ENCODE measurements at places on chromosomes 6 and 20. TPM values are rescaled to one million over a fixed set of nuclear protein-coding genes. Genes with fewer than 3 reads are reported as not detected.

DNA sequence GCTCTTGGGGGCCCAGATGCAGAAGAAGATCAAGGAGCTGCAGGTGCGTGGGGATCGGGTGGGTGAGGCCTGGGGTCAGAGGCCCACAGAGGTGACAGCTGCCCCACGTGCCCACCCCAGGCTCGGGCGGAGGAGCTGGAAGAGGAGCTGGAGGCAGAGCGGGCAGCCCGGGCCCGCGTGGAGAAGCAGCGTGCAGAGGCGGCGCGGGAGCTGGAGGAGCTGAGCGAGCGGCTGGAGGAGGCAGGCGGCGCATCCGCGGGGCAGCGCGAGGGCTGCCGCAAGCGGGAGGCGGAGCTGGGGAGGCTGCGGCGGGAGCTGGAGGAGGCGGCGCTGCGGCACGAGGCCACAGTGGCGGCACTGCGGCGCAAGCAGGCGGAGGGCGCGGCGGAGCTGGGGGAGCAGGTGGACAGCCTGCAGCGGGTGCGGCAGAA lies 41.5 kb downstream of the MYH7B start:
- no peak for DNase-seq

DNA sequence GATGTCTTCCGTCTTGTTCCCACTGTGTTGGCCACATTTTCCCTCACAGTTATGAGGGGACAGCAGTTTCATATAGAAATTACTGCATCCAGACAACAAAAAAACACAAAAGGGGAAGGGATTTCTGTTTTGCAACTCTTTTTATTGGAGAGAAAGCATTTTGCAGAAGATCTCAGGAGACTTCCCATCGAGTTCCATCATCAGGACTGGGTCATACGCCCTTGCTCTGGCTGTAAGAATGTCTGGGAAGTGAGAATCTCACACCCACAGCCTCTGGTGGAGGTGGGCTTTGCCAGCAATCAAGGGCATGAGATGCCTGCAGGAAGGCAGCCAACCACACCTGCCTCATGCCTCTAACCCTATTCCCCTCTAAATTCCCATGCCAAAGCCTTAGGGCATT lies 5.8 kb upstream of the IGF2R start:
- no peak for DNase-seq

DNA sequence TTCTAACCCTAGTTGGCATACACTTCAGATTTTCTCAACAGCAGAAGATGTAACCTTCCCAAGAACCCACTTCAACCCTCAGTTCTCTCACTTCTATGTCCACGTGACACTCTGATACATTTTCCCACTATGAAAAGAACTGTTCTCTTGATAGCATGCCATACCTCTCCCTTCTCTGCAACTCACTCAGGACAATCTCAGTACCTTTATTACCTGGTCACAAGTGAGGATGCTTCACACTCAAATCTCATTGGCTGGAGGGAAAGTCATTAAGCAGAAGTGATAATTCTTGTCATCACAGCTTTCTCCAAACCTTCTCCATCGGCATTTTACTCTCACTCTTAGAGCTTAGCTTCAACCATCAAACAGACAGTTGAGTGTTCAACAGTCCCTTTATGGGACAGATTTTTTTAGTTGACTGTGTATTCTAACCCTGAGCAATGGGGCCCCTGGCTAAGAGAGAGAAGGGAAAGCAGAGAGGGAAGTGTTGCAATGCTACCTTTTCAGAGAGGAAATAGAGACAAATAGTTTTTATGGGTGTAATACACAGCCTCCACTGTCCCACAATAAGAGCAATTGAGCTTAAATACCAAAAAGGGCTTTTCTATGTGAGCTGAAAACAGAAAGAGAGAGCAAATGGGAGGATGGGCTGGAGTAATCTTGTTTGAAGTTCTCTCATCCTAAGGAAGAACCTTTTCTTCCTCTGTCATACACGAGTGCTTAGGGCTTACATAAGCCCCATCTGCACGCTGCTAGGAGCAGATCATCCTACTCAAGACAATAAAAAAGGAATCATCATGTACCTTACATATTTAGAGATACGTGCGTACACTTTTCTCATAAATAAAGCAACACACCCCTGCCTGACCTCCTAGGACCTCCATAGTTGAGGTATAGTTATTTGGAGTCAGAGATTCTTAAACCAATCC lies 16.0 kb downstream of the HLA-DPA1 start:
- DNase-seq: no peak

Gene PLCB4
- total RNA-seq: 15.0 TPM

DNA sequence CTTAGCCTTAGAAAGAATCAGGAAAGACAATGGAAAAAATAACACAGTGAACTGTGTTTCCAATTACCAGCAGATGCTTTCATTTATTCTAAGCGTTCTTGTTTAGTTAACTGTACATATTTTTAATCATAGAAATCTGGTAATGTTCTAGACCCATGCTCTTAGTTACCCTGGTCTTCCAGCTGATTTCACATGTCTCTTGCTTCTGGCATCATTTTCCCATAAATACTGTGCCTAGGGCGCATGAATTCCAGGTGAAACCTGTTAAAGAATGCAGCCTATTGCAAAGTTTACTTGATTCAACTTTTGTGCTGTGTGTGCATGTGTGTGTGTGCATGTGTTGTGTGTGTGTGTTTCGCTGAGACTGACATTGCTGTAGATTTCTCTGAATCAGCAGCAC lies 178.6 kb downstream of the PDE7B start:
- no peak for DNase-seq

DNA sequence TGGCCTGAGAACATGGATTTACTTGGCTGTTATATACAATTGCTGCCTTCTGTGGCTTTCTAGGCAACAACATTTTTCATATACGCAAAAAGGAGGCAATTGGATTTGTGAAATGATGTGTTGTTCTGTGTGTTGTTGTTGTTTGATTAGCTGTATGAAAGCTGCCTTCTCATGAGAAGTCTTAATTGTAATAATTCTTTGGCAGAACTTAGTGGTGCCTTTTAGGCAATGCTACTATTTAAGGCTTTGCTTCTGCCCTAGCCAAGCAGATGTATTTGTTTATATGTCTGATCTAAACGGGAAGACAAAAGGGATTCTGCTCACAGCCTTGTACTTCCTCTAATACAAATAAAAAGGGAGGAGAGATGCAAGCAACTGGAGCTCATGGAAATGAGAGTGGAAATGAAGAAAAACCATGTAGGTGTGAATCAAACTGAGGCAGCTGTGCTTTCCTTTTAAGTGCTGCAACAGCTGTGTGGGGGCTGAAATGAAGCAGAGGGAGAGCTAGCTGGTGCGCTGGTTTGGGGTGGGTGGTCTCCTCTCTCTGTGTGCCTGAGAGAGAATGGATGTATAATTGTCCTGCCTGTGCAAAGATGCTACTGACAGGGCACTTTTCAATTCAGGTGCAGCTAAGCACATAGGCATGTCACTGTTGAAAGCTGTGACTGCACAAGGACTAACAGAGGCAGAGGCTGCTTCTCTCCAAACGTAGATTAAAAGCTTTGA lies 386.9 kb upstream of the MAN1A1 start:
- DNase-seq: no peak

Gene PLTP
- total RNA-seq: 144 TPM

DNA sequence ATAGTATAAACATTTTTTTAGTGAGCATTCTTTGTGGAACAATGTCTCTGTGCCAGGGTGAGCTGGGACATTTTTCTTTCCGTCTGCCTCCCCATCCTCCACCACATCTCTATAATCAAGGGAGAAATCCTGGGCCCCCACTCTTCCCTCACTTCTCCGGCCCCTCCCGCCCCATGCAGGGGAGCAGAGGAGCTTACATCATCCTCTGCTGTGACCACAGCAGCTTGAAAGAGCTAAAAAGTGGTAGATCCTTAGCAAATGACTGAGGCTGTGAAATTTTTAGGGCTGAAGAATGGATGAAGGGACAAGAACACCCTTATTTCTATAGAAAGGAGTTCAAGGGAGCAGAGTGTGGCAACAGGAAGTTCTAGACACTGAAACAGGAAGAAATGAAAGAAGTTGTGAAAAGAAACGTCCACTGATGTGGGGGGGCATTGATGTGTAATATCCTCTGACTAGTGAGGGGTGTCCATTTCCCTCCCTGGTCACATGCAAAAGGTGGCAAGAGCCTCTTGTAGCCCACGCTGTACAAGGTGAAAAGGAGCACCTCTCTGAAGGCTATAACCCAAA lies 380.3 kb upstream of the JARID2 start:
- no peak for DNase-seq

Gene ZBTB12
- 4.4 TPM for total RNA-seq

Gene AVP
- total RNA-seq: not detected

DNA sequence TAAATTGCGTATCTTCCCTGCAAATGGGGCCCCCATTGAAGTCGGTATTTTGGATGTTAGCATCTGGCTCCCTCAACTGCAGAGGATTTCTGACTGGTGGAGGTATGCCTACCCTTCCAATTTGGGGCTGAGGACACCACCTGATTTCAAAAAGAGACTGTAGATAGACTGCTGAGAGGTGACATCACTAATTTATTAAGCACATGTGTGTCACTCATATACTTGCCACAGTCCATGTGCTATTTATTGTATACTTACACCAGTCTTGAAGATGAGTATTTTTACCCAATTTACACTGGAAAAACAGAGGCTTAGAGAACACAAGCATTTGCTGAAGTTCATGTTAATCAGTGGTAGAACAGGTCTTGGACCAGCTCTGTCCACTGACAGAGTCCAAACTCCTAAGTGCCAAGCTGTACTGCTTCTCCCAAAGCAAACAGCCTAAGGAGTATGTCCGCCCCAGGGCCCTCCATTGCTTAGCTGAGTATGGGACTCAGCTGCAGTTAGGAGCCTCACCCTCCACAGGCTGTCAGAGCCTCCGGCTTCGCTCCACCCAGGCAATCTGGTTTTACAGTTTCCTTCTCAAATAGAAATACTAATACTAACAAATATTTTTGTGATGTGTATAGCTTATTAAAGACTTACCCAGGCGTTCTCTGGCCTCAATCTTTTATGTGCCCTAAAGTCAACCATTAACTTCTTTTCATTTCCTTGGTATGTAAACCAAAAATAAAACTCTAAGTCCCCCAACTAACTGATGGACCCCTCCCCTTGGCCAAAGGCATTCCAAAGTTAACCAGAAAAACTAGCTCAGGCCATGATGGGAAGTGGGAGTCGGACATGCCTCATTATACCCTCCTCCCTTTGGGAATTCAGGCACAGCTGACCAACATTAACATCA lies 17.5 kb downstream of the RIN2 start:
- peak; percentile 72 for DNase-seq

GRCh38 chr6:102918161-102918560 lies 1524.7 kb downstream of the GRIK2 start:
- DNase-seq: peak; percentile 32

Gene MYB
- 0.17 TPM for total RNA-seq

GRCh38 chr6:25354078-25354932 lies 75.1 kb downstream of the CARMIL1 start:
- DNase-seq: no peak

Gene ENPP4
- 12.2 TPM for total RNA-seq

Gene KLC4
- total RNA-seq: 73.5 TPM

DNA sequence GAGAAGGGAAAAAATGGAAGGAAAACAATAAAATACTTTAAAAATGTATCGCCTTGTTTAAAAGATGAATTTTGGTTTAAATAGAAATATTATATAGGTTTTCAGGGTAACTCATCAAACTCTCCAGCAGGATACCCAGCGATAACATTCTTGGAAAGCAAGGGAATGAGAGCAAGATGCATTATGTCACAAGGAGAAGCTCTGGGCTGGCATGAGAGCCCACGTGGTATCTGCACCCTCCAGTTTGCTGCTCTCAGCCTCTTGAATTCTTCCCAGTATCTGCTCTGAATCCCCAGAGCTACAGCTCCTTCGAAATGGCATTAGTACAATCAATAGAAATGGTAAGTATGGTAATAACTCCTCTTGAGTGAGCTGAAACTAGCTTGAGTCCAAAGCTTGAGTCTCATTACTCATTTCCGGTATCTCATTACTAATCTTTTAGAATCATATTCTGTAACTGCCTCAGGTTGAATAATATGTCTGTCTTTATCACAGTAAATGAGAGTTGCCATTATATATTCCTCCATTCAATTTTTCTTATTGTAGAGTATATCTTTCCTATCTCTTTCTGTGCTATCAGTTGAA lies 4.9 kb upstream of the TMEM242 start:
- DNase-seq: no peak

Gene SDCBP2
- total RNA-seq: 57.2 TPM

- no peak for DNase-seq
These were observed 14.4 kb upstream of the TRIB3 start for GRCh38 chr20:366041-366718.

- no peak for DNase-seq
These were observed 503.7 kb upstream of the SULF2 start for GRCh38 chr20:48288930-48289507.

DNA sequence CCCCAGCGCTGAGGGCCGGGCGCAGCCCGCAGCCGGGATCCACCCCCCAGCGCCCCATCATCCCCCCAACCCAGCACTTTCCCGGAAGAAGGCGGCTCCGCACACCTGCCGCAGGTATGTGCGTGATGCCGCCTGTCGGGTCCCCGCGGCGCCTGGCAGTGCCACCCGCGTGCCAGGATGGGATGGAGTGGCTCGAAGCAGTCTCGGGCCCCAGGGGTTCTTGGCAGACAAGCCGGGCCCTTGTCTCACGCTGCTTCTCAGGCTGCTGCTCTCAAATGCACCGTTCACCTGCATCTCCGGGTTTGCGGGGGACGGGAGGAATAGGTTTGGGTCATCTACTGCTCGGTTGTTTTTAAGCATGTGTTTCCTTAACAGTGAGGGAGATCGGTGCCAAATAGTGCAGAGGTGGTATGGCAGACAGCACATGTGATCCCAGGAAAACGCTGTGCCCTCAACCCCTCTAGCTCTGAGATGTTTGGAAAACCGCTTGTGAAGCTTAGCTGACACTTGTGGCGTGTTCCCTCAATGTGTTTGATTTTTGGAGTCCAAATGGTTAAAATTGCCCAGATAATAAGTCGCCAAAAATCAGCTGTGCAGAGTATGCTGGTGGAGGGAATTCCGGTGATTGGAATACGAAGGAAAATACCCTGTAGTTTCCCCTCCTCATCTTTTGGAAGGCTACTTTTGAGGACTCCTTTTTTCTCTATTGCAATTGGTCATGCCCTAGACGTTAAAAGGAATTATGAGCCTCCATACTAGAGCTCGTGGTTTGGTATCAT lies 926 bp downstream of the MYLIP start:
- DNase-seq: no peak

Gene FLRT3
- total RNA-seq: 141 TPM

DNA sequence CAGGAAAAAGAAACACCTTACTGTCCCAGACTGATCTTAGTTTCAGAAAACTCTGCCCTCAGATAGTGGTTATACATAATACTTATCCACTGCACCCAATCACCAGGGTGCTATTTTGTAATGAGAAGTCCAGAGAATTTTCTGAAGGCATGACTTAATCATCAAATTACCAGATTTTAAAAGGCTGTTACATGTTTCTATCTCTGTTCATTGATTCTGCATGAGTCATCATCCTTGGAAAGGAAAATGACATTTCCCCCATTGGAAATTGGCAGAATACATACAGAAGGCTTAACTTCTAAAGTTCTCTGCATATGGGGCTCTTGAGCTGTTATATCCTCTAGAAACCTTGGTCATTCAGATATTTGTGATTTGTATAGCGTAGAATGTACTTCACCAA lies 587.9 kb upstream of the FLRT3 start:
- DNase-seq: no peak

Gene UNC5CL
- 38.1 TPM for total RNA-seq

Measured in hepatocyte (in vitro differentiated cells).